Mucosa of descending colon (tissue), 3 donors: ENCODE measurements at places on chromosomes 16 and 17.

GRCh38 chr16:53982631-53983042 is 278.7 kb downstream of the FTO start:
- DNase-seq, result no peak

DNA sequence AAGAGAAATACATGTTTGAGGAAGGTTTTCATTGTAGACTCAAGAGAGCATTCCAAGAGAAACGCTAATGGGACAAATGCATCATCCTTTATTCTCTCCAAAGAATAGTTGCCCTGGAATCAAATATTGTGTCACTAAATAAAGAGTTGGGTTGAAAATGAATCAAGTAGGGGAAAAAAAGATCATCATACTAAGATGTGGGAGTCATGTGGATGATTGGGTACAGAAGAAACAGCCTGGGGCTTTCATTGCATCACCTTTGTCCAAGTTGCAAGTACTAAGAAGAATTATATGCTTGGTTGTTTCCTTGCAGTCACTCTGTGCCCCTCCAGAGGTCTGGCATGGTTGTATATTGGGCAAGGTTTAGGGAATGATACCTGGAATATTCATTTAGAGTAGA is 658.9 kb downstream of the TOX3 start:
- no peak for DNase-seq

- no peak for DNase-seq
These were observed 143.0 kb upstream of the NOL11 start for GRCh38 chr17:67574658-67575293.

DNA sequence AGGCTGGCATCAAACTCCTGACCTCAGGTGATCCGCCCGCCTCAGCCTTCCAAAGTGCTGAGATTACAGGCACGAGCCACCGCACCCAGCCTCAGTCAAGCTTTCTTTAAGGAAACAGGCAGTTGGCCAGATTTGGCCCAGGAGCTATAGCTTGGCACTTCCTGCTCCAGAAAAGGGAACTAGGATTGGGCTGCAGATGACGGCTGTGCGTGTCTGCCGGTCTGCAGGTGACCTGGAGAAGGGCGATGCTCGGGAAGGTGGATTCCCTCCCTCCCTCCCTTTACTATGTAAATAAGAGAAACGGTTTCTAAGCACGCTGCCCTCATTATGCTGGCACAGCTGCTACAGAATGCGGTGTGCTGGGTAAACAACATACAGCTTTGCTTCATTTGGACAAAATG is 215.9 kb downstream of the RPTOR start:
- peak; percentile 84 for DNase-seq

DNA sequence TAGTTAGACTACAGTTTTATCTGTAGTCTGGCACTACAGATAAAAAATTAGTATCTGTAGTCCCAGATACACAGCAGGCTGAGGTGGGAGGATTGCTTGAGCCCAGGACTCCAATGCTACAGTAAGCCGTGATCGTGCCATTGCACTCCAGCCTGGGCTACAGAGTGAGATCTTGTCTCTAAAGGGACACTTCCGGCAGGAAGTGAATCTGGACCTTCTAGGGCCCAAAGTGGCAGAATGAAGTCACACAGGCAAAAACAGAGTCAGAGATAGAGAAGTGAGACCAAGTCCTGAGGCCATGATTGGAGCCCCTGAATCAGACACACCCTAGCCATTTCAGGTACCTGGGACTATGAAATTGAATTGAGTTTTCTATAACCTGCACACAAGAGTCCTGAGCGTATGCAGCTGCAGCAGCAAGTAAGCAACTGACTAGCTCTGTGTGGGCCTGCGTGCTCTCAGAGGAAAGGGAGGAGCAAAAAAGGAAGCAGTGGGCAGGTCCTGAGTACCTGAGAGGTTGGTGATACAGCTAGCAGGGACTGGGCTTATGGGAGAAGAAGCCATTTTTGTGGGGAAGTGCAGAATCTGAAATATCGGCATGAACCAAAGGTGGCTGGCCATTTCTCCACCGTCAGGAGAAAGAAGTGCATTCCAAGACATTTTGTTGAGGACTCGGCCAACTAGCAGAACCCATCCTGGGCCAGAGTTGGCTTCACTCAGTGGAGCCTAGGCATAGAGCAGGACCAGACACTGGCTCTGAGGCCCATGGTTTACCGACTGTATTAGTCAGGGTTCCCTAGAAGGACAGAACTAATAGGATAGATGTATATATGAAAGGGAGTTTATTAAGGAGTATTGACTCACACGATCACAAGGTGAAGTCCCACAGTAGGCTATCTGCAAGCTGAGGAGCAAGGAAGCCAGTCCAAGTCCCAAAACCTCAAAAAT is 27.2 kb upstream of the BRD7 start:
- DNase-seq, result no peak

GRCh38 chr16:69477546-69477945 is 53.1 kb downstream of the CYB5B start:
- no peak for DNase-seq

DNA sequence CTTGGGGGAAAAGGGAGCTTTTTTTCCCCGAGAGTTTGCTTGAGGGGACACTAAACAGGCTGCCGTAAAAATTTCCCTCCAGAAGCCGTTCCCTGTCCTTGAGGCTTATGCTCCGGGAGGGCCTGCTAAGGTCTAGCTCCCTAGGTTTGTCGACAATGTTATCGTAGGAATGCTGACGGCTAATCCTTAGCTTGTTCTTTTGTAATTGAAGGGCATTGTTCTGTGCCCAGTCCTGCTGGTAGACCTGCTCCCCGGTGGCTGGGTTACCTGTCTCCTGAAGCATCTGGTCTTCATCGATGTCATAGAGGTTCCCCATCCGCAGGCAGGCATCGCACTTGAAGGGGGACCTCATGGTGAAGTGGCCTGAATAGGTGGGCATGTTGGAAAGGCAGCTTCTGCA is 418.7 kb downstream of the GRIN2A start:
- no peak for DNase-seq

- DNase-seq, result peak; percentile 77
These were observed 142.1 kb downstream of the SEC14L1 start for GRCh38 chr17:77282524-77283515.

DNA sequence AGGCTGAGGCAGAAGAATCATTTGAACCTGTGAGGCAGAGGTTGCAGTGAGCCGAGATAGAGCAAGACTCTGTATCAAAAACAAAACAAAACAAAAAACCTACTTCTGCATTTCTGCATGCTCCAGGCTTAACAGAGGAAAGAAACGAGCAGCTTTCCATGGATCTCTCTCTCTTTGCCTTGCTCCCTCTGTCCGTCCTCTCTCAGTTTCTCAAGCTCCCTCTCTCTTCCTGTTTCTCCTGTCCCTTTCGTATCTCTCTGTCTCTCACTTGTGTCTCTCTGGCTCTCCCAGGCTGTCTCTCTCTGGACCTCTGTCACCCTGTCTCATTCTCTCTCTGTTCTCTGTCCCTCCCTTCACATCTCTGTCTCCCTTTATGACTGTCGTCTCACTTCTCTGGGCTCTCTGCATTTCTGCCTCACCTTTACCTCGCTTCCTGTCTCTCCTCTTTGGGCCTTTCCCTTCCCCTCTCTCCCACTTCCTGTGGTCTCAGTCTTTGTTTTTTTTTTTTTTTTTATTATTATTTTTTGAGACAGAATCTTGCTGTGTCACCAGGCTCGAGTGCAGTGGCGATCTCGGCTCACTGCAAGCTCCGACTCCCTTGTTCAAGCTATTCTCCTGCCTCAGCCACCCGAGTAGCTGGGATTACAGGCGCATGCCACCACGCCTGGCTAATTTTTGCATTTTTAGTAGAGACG is 4.1 kb upstream of the PITPNA start:
- no peak for DNase-seq

DNA sequence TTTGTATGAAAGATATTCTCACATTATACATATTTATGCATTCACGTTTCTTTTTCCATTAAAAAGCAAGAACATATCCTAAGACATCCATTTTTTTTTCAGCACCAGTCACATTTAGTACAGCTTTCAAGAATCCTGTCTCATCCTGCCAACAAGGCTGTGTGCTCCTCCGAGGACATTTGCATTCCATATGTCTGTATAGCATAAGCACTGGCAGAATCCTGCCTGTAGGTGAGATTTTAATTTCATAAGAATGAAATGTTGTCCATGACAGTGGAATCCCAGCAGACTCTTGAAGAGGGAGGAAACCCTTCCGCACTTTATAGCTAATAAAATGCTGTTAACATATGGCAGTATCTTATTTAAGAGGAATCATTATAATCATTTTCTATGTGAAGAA is 2.9 kb upstream of the PMP22 start:
- no peak for DNase-seq

- peak; percentile 67 for DNase-seq
These were observed 13.8 kb downstream of the AANAT start for GRCh38 chr17:76481071-76481655.

DNA sequence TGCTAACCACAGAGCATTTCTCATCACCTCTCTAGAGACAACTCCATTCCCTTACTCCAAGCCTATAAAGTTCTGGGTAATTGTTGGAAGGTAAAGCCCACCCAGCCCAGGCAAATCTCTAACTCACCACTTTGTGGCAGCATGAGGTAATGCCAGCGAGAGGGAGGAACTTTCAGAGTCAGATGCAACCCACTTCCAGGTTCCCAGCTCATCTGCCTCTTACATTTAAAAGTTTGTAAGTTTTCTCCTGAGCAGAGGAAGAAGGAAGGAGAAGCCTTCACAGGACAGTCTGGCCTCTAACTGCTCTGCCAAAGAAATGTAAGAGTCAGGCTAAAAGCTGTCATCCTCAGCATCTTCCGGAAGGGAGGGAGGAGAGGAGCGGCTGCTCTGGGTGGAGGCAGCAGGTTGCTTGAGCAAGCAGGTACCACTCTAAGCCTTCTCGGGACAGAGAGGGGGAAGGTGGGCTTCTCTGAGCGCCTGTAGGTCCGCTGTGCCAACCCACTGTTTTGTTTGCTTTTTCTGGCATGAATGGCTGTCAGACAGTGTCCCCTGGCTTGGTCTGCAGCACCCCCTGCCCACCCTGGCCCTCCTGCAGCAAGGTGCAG is 1.0 kb downstream of the ZNF319 start:
- no peak for DNase-seq

DNA sequence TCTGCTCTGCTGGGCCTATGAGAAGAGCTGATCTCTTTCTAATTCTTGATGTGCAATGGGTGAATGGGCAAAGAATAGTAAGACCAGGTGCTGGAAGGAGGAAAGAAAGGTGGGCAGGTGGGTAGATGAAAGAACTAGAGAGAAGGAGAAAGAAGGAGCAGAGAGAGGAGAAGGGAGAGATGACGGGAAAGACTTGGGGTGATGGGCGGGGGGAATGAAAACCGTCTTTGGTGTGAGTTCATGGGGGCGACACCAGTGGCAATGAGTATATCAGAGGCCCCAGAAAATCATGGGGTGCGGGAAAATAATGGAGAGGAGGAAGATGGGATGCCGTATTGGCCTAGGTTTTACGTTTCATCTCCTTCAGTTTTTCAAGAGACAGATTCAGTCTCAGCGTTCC is 128.8 kb upstream of the PLCG2 start:
- no peak for DNase-seq

GRCh38 chr17:73506470-73507435 is 137.5 kb downstream of the SDK2 start:
- DNase-seq, result no peak

DNA sequence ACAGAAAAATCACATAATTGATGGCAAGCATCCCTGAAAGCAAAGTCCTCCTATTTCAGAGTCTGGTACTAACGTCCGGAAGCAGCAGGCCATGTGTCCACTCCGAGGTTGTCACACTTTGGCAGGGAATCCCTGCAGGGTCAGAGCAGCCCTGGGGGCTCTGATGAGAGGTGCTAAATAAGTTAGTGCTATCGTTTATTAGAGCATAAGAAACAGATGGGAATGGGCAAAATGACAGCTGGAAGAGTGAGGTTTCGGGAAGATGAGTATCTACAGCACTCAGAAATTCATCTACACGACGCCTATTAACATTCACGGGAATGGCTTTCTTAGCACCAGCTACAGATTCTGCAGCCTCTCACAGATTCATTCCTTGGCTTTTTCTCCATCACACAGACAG is 465.4 kb upstream of the PSMD7 start:
- no peak for DNase-seq

- no peak for DNase-seq
These were observed 9.6 kb downstream of the ZNF598 start for GRCh38 chr16:1999866-2000514.

DNA sequence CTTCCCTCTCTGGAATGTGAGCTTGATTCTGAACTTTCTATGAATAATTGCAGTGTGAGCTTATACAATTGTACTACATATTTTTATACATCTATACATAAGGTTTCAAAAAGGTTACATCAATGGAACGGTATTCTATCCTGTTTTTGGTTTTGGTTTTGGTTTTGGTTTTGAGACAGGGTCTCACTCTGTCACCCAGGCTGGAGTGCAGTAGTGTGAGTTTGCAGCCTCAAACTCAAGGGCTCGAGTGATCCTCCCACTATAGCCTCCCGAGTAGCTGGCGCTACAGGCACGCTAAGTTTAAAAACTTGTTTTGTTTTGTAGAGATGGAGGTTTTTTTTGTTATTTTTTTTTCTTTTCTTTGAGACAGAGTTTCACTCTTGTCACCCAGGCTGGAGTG is 1.1 kb downstream of the CTRB1 start:
- DNase-seq, result no peak

GRCh38 chr17:35171834-35172233 is 22.4 kb downstream of the SLC35G3 start:
- DNase-seq, result no peak

GRCh38 chr16:66058172-66058691 is 308.3 kb upstream of the CDH5 start:
- no peak for DNase-seq

DNA sequence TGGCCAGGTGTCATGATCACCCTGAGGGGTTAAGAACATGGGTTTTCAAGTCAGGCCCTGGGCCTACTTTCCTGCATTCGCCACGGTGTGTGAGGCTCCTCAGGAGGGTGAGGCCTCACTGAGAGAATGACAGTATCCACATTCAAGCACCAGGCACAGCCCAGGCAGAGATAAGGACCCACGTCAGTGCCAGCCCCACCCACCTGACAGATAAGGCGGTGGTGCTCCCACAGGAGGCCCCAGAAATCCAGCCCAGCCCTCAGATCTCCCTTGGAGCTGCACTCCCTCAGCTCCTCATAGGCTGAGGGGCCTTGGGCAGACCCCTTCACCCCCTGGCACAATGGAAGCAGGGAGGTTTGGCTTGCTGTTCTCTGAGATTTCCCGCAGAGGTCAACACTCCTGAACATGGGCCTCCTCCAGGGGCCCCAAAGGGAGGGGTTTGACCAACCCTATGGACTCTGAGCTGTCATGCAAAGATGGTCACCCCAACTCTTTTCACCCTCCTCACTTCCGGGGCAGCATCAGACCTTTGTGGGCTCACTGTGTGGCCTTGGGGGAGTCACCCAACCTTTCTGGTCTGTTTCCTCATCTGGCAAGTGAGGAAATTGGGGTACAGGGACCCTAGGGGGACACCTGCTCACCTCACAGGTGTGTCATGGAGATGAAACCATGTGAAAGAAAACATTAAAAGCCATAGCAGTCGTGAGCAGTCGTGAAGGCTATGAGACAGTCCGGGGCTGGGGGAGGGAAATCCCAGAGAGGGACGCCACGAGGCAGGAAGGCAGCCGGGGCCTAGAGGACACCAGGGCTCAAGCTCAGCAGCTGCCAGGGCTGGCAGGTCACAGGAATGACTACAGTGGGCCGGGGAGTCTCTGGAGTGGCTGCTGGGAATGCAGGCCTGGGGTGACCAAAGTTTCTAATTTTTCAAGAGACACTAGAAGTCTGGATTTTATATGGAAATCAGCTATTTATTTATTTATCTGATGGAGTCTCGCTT is 15.4 kb downstream of the PLLP start:
- DNase-seq, result peak; percentile 86
